Fibroblast of gingiva (primary cell): ENCODE measurements at places on chromosomes 7 and 10.

DNA sequence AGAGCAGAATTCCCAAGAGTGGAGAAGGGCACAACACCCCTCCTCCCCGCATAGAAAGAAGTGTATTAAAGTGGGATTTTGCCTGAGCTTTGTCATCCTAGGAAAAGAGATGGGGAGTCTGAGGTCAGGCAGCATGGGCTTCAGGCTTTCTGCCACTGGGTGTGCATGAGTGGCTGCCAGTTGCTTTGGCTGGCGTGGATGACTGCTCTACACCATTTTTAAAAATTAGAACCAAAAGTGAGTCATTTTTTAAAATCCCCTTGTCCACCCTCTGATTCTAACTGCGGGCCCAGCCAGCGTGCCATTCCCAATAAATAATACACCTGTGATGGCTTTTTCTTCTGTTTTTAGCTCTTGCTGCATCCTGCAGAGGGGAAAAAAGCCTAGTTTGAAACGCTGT lies 13.4 kb downstream of the SLC29A3 start:
- no peak for DNase-seq

DNA sequence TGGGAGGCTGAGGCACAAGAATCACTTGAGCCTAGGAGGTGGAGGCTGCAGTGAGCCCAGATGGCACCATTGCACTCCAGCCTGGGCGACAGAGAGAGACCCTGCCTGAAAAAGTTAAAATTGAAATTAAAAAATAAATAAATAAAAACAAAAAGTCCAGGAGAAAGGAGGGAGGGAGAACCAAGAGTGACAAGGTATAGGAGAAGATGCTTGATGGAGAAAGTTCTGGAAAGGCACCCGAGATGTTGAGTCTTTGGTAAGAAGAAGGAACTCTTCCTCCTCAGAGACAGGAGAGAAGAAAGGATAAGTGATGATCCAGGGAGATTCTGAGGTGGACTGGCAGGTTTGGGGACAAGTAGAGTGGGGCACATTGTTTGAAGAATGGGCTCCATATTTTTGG lies 17.4 kb upstream of the LBX1 start:
- no peak for DNase-seq

DNA sequence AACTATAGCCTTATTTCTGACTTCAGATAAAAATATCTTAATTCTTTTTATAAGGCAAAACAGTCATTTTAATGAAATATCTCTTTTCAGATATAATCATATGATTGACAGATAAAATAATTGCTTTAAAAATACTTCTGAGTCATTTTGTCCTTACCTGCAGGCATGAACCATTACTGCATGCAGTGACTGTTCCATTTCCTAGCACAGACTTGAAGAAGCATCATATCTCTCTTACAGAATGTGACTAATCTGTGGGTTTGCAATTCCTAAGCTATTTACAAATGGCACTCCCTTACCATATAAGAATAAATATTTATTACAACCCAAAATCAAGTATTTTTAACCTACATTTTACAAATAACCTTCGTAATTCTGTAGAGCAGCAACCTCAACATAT lies 120.7 kb downstream of the SRPK2 start:
- peak; percentile 43 for DNase-seq

DNA sequence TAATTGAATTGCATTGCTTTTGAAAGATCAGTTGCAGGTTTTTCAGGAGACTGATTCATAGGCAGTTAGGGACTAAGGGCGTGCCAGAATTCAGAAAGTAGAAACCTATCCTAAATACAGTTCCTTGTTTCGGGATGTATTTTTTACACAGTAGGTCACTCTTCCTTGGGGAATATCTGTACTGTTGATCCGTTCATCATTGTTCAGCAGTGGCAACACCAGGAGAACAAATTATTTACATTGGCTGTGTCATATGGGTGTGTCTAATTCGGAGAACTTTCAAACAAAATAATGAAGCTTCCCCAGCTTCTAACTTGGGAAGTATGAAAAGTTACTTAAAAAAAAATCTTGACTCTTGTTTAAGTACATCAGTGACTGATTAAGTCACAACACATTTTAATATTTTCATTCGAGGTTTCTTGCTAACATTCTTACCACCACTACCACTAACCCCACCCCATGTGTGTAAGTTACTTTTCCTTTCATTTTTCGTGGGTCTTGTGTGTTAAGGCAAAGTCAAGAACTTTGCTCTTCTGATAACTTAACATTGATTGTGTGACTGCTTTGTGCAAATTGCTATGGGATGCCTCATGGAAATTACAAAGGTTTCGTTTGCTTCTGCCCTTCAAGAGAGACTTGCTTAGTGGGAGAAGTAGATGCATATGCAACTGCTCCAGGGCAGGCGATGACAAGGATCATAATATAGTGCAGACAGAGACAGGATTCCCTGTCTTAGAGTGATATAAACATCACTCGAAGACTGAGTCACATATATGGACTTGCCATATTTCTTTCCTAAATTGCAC lies 43.8 kb upstream of the RPA3 start:
- peak; percentile 38 for DNase-seq

- no peak for DNase-seq
Measured at GRCh38 chr10:103382769-103383168, 13.5 kb downstream of the ATP5MK start.

DNA sequence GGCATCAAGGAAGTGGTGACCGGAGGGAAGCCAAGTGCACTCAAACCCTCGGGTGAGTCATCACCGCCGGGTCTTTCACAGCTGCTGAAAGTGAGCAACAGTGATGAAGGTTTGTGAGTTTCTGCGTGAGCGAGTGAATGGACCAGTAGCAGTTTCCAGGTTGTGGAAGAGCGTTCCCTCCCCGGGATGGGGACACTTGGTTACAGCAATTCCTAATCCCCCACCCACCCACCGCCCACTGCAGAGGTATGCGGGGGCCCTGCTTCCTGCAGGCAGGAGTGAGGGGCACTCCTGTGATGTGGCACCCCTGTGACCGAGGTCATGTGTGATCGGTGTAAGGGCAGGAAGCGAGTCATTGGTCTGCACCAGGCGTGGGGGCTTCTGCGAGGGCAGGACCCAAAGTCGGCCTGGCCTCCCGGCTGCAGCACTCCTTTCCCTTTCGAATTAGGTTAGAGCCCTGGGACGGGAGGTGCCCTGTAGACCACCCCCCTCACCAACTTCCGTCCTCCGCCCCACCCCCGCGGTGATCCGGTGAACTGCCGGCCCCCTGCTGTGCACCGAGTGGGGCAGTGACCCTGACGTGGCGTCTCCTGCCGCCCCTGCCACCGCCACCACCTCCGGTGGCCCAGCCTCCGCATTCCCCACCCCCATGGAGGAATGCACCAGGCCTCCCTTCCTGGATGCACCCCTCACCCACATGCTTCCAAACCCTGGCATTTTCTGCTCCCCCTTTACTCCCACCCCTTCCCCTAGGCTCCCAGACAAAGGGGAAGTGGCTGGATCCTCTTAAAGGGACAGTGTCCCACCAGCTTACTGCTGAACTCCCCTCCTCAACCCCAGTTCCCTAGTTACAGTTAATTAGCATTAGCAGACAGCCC lies 10.9 kb downstream of the LIMK1 start:
- DNase-seq: peak; percentile 80

GRCh38 chr10:107032700-107033401 lies 131.7 kb downstream of the SORCS1 start:
- no peak for DNase-seq

GRCh38 chr7:128402356-128402755 lies 7.4 kb downstream of the IMPDH1 start:
- no peak for DNase-seq

DNA sequence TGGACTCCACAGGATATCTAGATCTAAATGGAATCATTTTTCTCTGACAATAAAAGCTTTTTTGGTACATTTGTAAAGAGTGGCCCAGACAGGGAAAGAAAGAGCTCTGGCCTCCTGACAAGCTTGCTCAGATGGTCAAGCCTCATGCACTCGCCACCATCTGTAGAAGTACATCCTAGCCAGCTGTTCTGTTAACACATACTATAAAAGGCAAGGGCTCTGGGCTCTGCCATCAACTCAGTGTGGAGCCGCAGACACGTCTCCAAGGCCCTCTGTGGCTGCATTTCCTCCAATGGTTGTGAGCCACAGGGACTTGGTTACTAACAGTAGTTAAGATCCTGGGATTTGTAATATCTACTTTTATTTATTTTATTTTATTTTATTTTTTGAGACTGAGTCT lies 70.8 kb upstream of the KDM7A start:
- DNase-seq: no peak

DNA sequence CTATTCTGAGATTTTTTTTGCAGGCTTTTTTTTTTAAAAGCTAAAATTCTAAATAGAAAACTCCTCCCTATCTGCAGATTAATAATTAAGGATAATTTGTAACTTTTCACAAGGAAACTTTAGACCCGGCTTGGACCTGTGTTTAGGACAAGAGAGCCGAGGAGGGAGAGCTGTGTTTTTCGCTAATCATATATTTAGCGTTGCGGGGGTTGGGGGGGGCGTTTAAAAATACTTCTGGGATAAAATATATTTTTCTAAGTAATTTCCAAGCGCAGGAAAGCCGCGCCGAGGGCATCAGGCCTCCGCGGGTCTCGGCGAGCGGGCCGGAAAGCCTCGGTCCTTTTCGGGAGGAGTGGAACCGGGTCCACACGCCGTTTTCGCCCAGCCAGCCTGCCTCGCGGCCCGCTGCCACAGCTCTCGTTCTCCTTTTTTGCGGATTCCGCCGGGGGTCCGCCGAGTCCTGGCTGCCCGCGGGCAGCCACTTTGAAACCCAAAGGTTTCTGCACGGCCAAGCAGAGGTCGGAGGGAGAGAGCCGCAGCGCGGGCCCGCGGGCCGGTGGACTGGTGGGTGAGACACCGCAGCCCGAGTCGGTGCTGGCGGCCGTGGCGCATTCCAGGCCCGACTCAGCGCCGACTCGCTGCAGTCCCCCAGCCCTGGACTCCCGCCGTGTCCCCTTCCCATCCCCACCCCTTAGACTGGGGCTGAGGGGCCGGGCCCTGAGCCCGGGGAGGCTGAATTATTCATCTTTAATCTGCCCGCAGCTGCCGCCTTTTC lies 2.3 kb downstream of the PAX2 start:
- DNase-seq: no peak
